ENCODE measurements at places on chromosomes 5 and 9.

DNA sequence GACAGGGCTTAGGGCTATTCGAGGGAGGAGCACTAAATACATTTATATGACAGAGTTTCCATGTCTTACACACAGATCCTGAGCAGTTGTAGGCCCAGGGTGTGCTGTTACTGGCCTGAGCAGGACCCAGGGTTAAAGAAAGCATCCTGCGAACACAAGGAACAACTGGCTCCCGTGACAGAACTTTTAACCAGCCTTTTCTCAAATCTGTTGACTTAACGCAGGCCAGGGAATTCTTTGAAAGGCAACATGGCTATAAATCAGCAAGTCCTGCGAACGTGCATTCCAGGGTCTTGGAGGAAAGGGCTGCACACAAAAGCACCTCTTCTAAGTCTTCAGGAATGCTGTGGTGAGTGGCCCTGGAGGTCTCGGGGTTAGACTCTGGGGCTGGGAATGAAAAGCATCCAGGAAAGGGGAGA, 45.2 kb upstream of the ANKRD55 start:
- DNase-seq, result no peak

DNA sequence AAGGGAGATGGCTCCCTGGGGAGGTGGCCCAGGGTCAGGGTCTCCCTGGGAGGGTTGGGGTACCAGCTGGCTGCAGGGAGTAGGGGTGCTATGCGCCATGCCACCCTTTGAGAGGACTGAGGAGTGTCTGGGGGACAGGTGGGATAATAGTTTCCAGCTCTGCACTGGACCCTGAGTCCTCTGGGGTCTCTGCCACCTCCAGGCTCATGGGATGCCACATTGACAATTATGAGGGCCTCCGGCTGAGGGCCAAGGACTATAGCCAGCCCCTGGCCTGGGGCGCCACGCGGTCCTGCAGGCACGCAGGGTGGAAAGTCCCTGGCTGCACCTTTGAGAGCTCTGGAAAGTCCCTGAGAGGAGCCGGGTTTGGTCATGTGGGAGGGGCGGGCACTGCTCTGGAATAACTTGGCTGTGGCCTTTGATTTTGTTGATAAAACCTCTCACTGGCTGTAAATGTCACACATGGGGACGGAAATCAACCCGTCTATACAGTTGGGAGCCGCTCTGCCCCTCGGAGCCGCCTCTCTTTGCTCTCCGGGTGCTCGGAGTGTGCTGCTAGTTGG, 16.0 kb downstream of the TRAF2 start:
- peak; percentile 92 for DNase-seq

- DNase-seq, result no peak
Observed at GRCh38 chr5:118679264-118679940, 308.9 kb downstream of the DTWD2 start.

- DNase-seq, result no peak
Observed at GRCh38 chr9:20524776-20525175, 97.5 kb downstream of the MLLT3 start.

DNA sequence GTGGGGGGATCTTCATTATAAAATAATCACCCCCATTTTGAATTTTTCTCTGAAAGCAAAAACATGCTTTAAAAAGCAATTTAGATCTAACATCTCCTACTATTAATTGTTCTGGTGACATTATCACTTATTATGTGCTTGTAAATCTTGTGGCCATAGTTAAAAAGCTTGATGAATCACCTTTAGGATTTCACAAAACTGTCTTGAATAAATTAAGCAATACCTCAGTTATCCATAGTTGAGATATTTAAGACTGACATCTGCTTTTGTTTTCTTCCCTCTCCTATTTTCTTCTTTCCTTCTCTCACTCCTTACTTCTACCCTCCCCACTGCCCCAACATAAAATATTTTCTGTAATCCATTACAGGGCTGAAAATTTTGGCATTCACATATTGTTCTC, 84.8 kb downstream of the SLC1A3 start:
- no peak for DNase-seq

- DNase-seq, result no peak
Observed at GRCh38 chr5:145942201-145942600, 5.8 kb downstream of the SH3RF2 start.

- DNase-seq, result no peak
Observed at GRCh38 chr5:119112151-119112550, 41.3 kb downstream of the DMXL1 start.

DNA sequence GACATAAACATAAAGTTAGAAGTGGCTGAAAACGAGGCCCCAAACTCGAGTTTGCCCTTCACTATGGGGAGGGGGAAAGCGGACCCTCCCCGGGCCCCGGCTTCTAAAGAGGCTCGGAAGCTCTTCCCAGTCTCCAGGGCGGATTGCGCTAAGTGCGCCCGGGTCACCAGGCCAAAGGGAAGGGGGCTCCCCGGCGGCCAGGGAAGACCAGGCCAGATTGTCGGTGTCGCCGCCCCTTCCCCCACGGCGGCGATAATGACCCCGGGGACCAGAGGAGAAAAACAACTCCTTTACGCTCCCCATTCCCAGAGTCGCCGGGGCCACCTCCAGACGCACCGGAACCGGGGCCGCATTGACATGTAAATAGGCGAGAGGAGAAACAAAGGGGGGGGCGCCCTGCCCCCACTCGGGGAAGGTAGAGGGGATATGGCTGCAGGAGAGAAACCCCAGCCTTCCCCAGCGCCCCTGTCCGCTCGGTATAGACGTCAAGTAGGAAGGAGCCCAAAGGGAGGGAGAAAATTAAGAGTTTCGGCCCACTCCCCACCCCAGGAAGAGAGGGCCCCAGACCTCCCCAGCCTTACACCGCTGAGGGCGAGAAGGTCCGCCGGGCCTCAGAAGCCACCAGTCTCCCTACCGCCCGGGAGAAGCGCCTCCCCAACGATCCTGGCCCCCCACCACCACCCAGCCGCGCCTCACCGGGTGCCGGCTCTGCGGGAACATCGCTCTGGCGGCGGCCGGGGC, 1.7 kb downstream of the TLE1 start:
- no peak for DNase-seq

DNA sequence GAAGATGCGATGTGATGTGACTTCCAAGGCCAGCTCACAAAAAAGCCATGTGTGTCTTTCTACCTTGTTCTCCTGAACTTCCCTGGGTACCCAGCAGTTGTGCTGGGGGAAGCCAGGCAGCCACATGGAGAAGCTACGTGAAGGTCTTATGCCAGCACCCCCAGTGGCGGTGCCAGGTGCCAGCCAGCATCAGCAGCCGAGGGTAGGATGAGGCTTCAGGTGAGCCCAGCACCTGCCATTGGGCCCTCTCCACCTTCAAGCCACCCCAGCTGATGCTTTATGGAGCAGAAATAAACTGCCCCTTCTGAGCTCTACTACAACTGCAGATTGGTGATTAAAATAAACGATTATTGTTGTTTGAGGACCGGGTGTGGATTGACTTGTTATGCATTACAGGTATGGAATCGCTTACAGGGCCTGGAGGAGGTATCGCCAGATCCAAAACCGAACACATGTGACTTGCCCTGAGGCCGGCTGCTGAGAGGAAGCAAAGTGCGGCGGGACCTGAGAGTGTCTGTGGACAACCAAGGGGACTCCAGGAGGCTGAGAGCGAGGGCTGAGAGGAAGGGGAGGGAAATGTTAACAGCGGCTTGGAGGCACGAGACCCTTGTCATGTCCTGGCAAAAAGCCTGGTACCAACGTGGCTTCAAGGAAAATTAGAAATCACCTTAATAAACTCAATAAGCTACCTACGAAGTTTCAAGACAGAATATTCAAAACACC, 36.0 kb upstream of the OLFM1 start:
- DNase-seq, result no peak

- DNase-seq, result no peak
Observed at GRCh38 chr5:91266184-91266705, 116.9 kb downstream of the ARRDC3 start.

GRCh38 chr5:39117401-39117800, 43.2 kb upstream of the RICTOR start:
- DNase-seq, result no peak

DNA sequence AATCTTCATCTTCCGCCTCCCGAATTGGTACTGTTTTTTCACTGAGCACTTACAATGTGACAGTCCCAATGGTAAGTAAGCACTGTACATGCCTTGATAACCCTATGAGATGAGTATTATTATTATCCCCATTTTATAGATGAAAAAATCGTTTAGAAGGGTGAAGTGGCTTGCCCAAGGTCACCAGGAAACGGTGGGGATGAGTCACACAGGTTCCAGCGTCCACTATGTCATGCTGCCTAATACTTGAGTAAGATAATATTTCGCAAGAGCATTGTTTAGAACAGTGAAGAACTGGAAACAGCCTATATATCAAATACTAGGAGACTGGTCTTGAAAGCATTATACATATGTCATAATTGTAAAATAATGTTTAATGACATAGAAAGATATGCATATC, 12.9 kb downstream of the HAND1 start:
- no peak for DNase-seq

DNA sequence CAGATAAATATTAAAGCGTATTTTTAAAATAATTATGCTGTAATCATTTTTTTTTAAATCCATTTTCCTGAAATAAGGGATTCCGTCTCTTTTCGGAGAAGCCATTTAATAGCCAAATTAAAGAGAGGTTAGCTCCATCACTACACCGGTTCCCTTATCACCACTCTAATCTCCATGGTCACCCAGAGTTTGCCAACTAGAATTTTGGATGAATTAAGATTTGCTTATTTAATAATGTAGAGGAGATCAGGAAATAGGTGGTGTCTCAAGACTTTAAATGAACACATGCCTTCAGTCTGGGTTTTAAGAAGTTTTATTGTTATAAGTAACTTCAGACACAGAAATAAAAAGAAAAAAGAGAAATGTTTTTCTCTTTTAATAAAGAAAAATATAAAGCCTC, 151.7 kb downstream of the TTC39B start:
- DNase-seq, result no peak

GRCh38 chr9:78769690-78770089, 472.8 kb downstream of the PSAT1 start:
- DNase-seq, result no peak

- DNase-seq, result no peak
Observed at GRCh38 chr5:137122558-137122957, 376.6 kb downstream of the SPOCK1 start.

DNA sequence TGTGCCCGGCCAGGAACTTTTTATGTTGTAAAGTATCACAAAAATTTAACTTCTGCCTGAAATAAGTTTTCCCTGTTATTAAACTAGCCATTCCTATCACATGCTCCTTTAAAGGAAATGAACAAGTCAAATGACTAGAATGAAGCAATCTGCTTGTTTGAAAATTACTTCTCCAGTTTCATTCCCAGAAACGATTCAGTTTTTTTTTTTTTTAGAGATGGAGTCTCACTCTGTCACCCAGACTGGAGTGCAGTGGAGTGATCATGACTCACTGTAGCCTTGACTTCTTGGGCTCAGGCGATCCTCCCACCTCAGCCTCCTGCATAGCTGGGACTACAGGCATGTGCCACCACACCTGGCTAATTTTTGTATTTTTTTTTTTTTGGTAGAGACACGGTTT, 13.3 kb upstream of the GNG10 start:
- DNase-seq, result no peak

DNA sequence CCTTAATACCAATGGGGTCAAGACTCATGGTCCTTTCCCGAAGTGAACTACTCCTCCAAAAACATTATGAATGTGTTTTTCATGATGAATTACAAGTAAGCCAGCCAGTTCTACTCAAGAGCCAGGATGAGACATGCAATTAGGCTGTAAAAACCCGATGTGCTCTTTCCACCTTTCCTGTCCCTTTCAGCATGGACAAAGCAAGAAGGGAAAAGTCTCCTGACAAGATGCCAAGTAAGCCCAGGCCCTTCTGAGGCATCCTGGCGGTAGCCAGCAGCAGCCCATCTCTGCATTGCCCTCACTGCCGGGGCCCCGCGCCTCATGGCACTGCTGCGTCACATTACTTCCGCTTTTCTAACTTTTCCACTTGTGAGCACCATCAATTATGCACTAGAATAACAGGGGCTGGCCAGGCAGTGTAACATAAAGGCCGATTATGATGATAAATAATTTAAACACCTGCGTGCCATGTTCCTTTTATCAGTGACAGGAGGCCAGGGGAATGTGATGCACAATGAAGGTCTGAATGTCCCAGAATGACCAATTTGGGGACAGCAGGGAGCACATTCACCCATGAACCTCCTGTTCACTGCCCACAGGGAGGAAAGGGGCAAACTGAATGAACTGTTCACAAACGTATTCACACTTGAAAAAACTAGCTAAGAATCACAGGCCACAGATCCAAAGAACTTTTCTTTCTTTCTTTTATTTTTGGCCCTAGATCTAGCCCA, 37.4 kb downstream of the EFNA5 start:
- no peak for DNase-seq

DNA sequence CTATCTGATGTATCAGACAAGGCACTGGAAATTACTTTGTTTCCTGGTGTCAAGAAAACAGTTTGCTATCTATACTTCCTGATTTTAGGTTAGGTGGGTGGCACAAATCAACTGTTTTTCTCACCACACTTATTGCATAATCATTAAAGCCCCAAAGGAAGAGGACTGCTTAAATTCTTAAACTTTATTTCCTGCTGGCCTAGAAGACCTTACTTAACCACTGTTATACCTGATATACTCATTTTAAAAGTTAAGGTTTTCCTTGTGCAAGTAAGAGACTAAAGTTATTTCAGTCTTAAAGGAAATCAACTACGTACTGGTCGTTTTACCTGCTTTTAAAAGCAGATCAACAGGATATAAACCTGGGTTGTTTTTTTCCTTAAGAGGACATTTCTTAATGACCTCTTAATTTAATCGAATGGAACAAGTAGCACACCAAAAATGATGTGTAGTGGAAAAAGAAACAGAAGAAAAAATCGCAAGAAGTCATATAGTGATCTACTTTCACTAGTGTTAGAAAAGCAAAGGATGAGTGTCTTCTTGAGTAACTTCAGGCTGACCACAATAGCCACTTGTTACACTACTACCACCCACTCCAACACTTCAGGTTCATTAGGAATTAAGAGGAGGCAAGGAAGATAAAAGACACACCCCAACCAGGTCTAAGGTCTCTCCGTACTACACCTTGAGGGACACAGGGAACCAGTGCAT, 974 bp downstream of the CLINT1 start:
- DNase-seq, result peak; percentile 47

DNA sequence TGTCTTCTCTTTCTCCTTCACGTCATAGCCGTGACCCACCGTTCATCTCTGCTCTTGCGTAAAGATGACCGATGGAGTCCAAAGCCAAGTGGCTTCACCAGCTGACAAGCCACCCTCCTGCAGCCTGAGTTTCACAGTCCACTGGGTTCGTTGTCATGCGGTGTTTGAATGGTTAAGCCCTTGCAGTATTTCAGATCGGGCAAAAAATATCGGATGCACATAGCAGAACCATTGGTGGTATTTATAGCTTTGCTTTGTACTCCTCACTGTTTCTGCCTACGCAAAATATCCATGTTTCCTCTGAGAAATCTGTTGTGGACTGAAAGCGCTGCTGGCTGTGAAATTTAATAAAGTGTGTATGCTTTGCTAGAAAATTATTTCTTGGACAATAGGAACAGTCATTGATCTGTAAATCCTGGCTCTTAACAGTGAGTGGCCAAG, 34.5 kb upstream of the NCS1 start:
- DNase-seq, result no peak

Measured in T-helper 2 cell treated with Interferon-gamma antibody and Interleukin-4, amounts not matched to agents 5 μg/mL and 100 μg/mL, for 36 hours (primary cell).